Body of pancreas (tissue), 4 donors: ENCODE measurements at places on chromosomes 1 and 21.

DNA sequence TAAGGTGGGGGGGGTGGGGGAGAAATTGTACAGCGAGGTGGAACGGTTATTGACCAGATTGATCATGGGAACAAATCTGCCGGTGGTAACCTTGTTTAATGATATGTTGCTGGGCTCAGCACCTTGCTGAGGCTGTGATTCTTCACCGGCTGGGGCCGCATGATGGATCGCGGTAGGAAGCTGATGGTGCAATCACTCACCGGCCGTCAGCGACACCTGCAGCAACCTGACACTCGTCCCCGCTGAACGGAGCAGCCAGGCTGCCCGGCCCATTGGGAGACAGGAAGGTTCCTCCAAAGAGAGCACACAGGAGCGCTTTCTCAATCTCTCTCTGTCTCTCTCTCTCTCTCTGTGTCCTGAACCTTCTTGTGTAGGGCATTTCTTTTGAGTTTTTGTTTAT, 128.5 kb upstream of the RRP15 start:
- H3K4me3 ChIP-seq = no peak overlapping the region
- no peaks in the 10 kb centered on the region for H3K4me1 ChIP-seq
- H3K27ac ChIP-seq = no peak overlapping the region
- peak; percentile 36 for DNase-seq
- H3K36me3 ChIP-seq = no peaks in the 10 kb centered on the region
- H3K27me3 ChIP-seq = no peaks in the 10 kb centered on the region

DNA sequence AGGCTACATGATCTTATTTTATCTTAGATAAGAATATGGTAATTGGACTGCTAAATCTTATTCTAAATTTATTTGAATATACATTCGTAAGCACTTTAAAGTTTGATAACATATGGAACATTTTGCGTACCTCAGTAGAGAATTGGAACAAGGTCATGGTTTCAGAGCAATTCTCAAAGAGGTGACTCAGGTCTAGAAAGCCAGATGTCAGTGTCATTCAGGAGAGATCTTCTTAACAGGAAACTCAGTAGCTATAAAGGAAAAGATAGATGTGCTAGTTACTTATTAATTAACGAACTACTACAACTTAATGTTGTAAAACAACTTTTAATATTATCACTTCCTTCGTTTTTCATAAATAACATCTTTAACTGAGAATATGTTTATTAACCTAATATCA, 142.5 kb downstream of the USP25 start:
- no peak overlapping the region for H3K4me3 ChIP-seq
- no peaks in the 10 kb centered on the region for H3K27me3 ChIP-seq
- H3K4me1 ChIP-seq = no peaks in the 10 kb centered on the region
- no peak overlapping the region for H3K27ac ChIP-seq
- H3K36me3 ChIP-seq = no peaks in the 10 kb centered on the region

DNA sequence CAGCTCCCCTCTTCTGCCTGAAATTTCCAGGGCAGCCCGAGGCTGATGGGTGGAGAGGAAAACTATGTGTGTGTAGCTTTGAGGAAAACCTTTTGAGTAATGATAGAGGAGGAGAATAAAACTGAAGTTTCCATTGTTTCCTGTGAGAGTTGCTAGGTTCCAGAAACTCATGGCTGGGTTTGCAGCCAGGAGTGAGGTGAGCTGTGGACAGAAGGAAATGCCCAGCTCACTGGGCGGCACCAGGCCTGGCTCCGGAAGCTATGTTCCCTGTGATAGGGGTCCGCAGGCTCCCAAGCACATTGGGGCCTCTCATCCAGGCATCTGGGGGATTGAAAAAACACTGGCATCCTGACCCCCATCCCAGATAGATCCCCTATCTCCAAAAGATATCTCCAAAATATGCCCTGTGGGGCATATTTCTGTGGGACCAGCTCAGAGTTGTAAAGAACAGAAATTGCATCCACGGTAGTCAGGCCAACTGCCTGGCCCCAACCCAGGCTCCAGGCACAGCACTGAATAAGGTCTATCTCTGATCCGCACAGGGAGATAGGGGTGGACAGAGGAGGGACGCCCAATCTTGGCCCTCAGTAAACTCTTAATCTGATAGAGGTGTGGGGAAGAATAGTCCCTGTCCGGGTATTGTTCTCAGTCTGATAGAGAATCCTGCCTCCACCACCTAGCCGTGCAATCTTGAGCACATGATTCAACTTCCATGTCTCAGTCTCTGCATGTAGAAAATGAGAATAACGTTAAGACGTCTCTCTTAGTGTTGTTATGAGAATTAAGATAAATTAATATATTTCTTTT, 1.8 kb upstream of the HSPG2 start:
- DNase-seq = no peak
- peaks cover 63% of the 10 kb centered on the region for H3K4me1 ChIP-seq
- no peaks in the 10 kb centered on the region for H3K27me3 ChIP-seq
- no peak overlapping the region for H3K4me3 ChIP-seq
- no peaks in the 10 kb centered on the region for H3K36me3 ChIP-seq

- H3K27me3 ChIP-seq = no peaks in the 10 kb centered on the region
- H3K27ac ChIP-seq = no peak overlapping the region
- no peak for DNase-seq
- H3K4me3 ChIP-seq = no peak overlapping the region
Observed at GRCh38 chr1:88472714-88473113, 211.4 kb upstream of the PKN2 start.

DNA sequence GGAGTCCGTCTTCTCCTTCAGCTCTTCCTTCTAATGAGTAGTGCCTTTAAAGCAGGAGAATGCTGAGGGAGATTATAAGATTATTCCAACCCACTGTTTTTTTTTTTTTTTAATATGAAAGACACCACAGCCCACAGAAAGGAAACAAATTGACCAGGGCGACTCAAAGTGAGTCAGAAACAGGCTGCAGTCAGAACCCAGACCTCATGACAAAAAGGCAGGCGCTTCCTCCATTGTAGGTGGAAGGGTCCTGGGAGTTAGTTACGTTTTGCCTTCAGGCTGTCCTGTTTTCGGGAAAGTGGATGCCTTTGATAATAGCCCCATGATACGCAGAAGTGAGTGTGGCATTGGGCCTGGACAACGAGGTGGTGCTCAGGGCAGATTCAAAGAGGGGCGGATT, 21.0 kb downstream of the PLXNA2 start:
- DNase-seq = no peak
- no peak overlapping the region for H3K4me3 ChIP-seq
- H3K36me3 ChIP-seq = no peaks in the 10 kb centered on the region
- H3K4me1 ChIP-seq = peaks cover 60% of the 10 kb centered on the region

DNA sequence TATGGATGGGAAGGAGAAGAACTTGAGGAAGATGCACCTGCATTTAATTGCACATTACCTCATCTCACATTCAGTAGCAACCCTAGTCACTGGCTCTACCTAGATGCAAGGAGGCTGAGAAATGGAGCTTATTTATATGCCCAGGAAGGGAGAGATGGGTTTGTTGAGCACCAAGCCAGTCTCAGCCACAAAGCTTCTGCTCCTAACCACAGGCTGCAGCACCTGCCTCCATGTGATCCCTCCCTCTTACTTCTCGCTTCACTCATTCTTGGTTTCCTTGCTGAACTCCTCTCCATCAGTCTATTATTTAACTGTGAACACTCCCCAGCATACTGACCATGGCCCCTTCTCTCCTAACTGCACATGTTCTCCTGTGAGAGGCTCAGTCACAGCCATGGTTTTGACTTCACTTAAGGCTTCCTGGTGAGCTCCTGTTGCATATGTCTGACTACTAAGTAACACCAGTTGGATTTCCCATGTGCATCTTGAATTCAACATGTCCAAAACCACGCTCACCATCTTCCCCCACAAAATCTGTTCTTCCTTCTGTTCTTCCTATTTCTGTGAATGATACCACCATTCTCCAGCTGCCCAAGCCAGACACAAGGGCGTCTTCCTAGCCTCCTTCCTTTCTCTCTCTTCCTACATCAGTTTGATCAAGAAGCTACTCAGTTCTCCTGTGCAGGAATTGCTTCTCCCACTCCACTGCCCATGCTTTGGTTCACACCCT, 139.8 kb downstream of the AK5 start:
- H3K4me1 ChIP-seq = no peaks in the 10 kb centered on the region
- no peak overlapping the region for H3K4me3 ChIP-seq
- H3K27ac ChIP-seq = no peak overlapping the region
- no peaks in the 10 kb centered on the region for H3K27me3 ChIP-seq
- DNase-seq = no peak
- H3K36me3 ChIP-seq = no peaks in the 10 kb centered on the region

DNA sequence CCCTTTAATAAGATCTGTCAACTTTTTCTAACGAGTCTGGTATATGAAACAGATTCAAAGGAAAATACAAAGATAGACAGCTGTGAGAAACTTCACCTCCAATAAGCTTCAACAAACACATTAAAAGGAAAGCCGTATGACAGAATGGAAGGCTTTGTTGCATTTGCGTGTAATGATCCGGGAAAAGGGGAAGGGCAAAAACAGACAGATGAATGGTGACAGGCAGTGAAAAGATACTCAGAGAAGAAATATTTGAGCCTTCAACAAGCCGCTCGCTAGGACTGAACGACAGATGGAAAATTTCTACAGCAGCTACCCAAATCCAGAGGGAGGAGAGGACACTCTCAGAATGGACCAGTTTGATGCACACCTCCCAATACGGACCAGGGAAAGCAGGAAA, 14.9 kb downstream of the COPA start:
- no peaks in the 10 kb centered on the region for H3K27me3 ChIP-seq
- H3K4me3 ChIP-seq = no peak overlapping the region
- peaks cover 22% of the 10 kb centered on the region for H3K4me1 ChIP-seq
- DNase-seq = no peak

- H3K27me3 ChIP-seq = no peaks in the 10 kb centered on the region
- H3K4me1 ChIP-seq = peaks cover 15% of the 10 kb centered on the region
- H3K27ac ChIP-seq = no peak overlapping the region
- no peak overlapping the region for H3K4me3 ChIP-seq
- H3K36me3 ChIP-seq = no peaks in the 10 kb centered on the region
- DNase-seq = no peak
Observed at GRCh38 chr1:155548706-155549105, 13.9 kb downstream of the ASH1L start.

- no peak for DNase-seq
- H3K4me3 ChIP-seq = no peak overlapping the region
- H3K27ac ChIP-seq = no peak overlapping the region
- H3K36me3 ChIP-seq = no peaks in the 10 kb centered on the region
Observed at GRCh38 chr1:7520496-7520895, 250.6 kb upstream of the VAMP3 start.

GRCh38 chr1:77542813-77543420, 139.5 kb downstream of the ZZZ3 start:
- no peak overlapping the region for H3K4me3 ChIP-seq
- no peaks in the 10 kb centered on the region for H3K36me3 ChIP-seq
- H3K27ac ChIP-seq = no peak overlapping the region
- no peak for DNase-seq

DNA sequence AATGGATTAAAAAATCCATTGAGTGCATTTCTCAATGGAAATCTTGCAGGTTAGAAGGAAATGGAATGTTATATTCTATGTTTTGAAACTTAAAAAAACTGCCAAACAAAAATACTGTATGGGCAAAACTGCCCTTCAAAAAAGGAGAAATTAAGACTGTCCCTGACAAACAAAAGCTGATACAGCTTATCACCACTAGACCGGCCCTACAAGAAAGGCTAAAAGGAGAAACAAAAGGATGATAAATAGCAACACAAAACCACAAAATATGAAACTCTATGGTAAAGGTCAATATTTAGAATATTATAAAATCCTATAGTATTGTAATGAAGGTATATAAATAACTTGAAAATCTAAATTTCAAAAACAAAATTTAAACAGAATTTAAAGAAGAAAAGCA, 60.0 kb downstream of the SLC25A24 start:
- H3K27me3 ChIP-seq = no peaks in the 10 kb centered on the region
- H3K36me3 ChIP-seq = no peaks in the 10 kb centered on the region
- H3K27ac ChIP-seq = no peak overlapping the region
- DNase-seq = no peak
- no peaks in the 10 kb centered on the region for H3K4me1 ChIP-seq

DNA sequence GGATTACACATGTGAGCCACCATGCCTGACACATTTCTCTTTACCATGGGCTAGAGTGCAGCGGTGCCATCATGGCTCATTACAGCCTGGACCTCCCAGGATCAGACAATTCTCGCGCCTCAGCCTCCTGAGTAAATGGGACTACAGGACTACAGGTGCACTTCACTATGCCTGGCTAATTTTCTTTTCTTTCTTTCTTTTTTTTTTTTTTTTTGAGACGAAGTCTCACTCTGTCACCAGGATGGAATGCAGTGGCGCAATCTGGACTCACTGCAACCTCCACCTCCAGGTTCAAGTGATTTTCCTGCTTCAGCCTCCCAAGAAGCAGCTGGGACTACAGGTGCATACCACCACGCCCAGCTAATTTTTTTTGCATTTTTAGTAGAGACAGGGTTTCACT, 14.8 kb upstream of the KIF1B start:
- H3K36me3 ChIP-seq = no peaks in the 10 kb centered on the region
- DNase-seq = no peak
- no peak overlapping the region for H3K4me3 ChIP-seq
